Fibroblast of skin of left biceps (primary cell): ENCODE measurements at places on chromosomes 12 and 14.

DNA sequence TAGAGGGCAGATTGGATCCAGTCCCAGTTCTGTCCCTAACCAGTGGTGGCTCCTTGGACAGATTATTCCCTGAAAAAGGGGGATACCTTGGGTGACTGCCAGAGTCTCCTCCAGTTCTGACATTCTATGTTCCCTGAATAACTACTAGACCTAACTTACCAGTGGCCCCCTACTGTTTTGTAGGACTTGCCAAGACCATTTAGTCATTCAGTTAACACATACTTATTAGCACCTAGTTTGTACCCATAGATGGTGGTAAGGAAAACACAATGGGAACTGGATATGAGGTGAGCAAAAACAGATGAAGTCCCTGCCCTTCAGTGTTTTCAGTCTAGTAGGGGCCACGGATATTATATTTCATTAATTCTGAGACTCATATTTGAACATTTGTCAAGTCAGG, 3.5 kb downstream of the PRPF40B start:
- no peak for DNase-seq

DNA sequence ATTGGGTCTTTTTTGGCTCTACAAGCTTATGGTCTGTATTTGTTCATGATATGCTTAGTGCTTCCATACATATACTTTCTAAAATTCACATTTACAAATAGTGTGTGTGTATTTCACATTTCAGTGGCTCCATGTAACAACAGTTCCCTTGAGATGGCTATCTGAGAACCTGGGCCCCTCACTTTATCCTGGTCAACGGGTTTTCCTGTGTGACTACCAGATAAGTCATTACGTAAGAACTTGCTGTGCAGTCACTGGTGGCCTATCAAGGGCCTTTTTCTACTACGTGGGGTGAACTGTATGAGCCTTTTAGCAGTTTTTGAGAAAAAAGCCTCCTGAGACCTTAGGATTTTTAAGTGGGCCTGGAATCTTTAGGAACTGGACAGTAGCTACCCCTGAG, 454.1 kb downstream of the PCNX1 start:
- no peak for DNase-seq

DNA sequence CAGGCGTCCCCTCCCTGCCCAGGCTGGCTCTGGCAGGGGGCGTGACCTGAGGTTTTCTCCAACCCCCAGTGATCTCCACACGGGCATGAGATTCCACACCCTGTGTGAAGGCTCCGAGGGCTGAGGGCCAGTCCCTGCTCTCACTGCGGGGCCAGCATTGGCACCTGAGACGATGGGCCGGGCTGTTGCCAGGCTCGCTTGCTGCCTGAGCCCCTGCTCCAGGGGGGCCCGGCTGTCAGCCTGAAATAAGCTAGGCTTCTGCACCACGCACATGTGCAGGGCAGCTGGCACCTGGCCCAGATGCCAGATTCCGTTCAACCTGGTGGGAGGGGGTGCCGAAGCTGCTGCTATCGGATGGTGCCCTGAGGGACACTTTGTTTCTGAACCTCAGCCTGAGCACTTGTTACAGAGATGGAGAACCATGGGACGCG, 196.5 kb upstream of the PRMT8 start:
- no peak for DNase-seq

GRCh38 chr14:77911356-77911755, 111.4 kb downstream of the ADCK1 start:
- no peak for DNase-seq

GRCh38 chr12:581321-581720, 81.9 kb downstream of the NINJ2 start:
- DNase-seq = no peak

GRCh38 chr12:22406627-22407026, 72.1 kb upstream of the ST8SIA1 start:
- no peak for DNase-seq

DNA sequence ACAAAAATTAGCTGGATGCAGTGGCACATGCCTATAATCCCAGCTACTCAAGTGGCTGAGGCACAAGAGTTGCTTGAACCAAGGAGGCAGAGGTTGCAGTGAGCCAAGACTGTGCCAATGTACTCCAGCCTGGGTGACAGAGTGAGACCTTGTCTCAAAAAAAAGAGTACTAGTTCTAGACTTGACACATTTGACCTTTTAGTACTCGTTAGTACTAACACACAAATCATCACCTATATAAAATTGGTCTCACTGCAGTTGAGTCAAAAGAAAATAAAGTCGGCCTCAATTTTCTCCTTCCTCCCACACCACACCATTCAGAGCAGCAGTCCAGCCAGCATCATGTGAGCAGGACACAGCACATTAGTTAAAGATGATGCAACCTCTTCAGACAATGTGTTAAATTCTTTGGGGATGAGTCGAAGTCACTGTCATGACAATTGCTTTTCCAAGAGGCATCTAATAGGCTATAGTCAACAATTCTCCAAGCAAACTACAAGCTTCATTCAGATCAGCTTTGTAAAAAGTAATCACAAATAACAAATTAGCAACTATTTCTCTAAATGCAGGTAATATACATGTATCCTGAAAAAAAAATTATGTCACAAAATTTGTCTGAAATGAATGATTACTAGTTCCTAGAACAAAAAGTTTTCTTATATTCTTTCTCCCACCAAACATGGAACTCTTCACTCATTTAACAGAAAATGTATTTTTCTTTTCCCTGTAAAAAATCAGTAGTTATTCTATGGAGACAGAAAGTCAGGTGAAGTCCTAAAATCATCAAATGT, 55.6 kb downstream of the CLIP1 start:
- DNase-seq = peak; percentile 90

DNA sequence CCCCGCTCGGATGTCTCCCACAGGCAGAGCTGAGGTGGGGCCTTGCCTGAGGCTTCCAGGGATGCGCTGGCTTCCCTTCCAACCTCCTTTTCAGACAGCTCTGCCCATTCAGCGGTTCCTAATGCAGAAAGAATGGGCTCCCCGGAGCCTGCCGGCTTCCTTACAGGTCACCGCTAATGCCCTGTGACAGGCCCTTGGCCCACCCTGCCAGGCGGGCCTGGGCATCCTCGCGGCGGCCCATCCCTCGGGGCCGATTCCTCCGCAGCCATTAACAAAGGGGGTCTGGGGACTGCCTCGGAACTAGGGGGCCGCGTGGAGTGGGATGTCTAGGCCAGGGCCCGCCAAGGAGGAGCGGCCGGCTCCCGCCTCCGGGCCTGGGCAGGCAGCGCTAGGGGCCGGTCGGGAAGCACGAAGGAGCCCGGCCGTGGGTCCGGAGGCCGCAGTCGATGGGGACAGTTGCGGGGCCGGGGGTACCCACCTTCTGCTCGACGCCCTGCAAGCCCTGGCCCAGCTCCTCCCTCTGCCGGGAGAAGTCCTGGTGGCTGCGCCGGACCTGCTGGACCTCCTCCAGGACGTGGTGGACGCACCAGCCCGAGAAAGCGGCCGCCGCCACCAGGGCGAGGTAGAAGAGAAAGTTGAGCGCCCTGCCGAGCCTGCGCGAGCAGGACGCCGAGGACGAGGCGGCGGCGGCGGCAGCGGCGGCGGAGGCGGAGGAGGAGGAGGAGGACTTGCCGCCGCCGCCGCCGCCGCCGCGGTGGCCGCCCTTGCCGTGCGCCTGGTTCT, 738 bp downstream of the CKAP4 start:
- no peak for DNase-seq

DNA sequence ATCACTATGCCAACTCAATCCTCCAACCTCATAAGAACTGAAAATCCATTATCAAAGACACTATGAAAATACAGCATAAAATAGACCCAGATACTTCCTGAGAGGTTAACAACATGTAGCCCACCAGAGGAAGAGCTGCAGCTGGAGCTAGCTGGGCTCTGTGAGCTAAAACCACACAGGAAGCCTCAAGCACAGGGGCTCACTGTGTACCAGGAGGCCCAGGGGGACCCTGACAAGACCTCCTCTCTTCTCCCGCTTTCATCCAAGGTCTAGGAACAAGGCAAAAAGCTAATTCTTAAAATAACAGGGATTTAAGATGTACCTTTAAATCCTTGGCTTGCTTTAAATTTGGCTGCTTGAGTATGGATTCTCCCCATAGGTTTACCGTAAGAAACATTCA, 53.6 kb downstream of the EIF2S3B start:
- no peak for DNase-seq

GRCh38 chr14:75291331-75291730, 12.7 kb downstream of the FOS start:
- DNase-seq = no peak

- DNase-seq = peak; percentile 64
Observed at GRCh38 chr14:50023671-50024490, 92.5 kb downstream of the VCPKMT start.

DNA sequence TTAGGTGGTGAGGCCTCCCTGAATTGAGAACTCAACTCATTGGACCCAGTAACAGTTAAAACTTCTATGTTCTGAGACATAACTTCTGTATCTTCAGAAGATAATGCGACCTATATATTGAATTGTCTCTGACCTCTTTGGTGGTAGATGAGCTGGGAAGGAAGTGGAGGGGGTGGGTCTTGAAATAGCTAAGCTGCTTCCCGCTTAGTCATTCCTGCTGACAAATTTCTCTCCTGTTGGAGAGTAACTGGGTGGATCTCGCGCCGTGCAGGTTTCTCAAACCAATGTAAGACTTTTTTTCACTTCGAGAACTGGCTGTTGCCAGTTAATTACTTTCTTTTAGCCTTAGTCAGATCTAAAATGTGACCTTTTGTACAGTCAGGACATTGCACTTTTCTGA, 100.8 kb downstream of the PPHLN1 start:
- DNase-seq = no peak

- DNase-seq = no peak
Observed at GRCh38 chr12:100186071-100186470, 14.5 kb upstream of the ACTR6 start.

DNA sequence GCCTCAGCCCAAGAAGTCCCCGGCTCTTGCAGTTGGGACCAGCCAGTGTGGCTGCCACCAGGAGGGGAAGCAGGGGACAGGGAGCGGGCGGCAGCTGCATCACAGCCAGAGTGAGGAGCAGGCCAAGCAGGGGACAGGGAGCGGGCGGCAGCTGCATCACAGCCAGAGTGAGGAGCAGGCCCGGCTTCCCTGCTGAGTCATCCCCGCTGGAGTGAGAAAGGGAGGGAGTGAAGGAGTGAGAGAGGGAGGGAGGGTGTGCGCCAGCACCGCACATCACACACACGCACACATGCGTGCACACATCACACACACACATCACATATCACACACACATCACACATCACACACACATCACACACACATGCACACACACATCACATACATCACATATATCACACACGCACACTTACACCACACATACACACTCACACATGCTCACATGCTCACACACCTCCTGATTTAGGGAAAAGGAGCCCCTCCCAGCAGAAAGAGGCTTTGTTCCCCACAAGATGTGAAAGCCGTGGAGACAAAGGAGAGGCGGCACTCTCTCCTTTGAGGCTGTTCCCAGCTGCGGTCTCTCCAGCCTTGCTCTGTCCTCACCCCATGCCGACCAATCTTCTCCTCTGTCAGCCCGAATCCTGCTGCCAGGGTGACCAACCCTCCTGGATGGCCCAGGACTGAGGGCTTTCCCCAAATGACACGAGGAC, 16.7 kb upstream of the ZDHHC22 start:
- peak; percentile 17 for DNase-seq

GRCh38 chr14:95774265-95775160, 60.6 kb upstream of the TCL1A start:
- no peak for DNase-seq

DNA sequence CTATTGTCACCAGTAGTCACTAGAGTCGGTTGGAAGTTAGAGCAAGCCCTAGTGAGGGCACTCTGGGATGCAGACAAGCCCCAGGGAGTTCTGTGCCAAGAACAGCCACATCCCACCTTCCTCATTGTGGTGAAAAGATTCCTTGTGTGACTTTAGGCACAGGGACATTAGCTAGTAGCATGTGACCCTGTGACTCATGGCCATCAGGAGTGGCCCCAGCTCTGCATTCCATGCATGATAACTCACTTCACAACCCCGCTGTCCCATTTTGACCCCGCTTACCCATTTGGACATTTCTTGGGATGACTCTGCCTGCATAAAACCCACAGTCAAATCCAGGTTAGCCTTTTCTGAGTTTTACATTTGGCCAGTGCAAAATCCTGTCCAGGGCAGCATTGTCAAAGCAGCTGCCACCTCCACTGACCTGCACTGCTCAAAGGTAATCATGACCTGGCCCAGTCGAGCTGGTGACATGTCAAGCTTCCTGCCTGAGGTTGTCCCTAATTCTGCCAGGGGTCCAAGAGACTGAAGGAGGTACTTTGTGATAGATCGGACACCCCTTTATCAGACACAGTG, 430.5 kb downstream of the DPF3 start:
- no peak for DNase-seq

DNA sequence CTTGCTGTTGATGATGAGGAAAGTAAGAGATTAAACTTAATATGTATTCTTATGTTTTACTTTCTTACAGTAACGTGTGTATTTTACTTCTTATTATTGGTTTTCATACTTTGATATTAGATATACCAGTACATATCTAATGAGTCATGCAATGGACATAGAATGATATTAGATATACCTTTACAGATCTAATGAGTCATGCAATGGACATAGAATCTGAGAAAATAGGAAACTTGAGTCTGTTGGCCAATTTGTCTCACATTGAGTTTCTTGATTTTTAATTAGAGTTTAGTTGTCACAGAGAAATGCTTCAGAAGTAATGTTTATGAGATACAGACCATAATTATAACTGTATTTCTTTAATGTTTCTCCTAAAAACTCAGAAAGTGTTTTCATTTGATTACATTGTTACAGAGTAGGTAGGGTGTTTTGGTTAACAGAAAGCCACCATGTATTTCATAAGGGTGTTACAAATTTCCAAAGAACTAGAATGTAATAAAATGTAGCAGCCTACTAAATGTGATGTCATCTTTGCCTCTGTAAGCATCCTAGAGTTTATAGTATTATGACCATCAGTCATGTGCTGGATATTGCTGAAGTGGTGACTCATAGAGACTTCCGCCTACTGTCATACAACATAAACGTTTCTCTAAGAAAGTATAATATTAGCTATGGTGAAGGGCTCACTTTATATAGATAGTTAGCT, 3.0 kb downstream of the GAS2L3 start:
- DNase-seq = peak; percentile 30

DNA sequence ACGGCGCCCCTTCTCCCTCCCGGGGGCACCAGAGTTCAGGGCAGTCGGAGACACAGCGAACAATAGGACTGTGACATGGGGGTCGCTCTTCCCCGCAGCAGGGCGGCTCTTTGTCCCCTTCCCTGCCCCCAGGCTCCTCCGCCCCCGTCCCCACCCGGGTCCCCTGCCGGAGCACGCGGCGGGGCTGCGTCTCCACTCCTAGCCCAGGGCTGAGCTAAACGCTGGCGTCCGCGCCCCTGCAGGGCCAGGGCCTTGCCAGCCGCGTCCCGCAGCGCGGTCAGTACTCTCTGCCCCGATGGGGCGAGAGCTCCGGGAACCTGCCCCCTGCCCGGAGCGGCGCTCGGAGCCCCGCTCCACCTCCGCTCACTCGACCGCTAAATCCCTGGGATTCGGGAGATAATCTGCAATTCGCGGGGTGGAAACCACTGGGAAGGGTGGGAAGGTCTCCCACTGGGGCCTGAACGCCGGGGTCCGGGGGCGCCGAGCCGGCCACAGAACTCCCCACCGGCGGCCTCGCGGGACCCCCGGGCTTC, 825 bp upstream of the CCDC85C start:
- DNase-seq = no peak

GRCh38 chr14:61923348-61923747, 161.1 kb downstream of the SNAPC1 start:
- no peak for DNase-seq

GRCh38 chr14:44896275-44897040, 65.3 kb downstream of the KLHL28 start:
- no peak for DNase-seq

GRCh38 chr14:24249230-24250021, 7.0 kb upstream of the TINF2 start:
- no peak for DNase-seq
